Stimulated activated CD8-positive, alpha-beta memory T cell treated with anti-CD3 and anti-CD28 coated beads, Interleukin-7, amount 100 ng/mL, for 4 hours (primary cell): ENCODE measurements at places on chromosomes 6 and 20.

DNA sequence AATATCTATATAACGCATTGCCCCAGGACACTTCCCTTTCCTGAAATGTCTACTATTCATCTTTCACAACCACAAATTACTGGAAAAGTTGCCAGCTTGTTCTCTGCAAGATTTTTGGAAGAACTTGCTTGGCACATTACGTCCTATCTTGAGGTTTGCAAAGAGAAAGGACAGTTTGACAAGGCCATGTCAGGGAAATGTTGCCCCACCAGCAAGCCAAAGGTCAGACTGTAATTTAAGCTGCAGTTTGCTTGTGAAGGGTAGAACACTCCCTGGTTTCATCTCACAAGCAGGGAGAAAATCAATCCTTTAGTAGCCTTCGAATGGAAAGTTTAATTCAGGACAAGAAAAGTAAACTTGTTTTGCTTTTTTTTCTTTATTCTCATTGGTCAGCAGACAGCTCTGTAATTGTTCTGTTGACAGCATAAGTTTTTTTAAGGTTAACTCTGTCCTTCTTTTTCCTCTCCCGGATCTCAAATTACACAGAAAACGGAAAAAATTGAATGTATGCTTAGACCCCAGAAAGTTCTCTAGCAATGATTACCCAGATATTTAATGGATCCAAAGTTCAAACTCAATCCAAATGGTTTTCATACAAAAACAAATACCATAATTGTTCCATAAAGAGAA lies 541.8 kb upstream of the NRSN1 start:
- no peak for DNase-seq

GRCh38 chr20:44038681-44039123 lies 124.0 kb downstream of the TOX2 start:
- DNase-seq: no peak

DNA sequence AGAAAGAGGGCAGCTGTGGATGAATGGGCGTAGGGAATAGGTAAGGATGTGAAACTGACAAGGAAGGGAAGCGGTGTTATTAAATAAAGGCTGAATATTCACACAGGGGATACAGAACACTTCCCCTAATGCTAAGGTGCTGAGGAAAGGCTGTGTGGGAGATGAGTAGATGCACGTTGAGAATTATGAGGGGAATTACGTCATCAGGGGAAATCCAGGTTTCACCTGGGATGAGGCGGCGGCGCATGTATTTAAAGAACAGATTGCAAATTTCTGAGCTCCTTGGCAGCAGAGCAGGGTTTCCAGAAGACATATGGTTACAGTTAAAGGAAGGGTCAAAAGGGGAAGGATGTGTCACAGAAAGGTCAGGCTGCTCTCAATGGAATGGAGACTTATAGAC lies 28.7 kb upstream of the EDN1 start:
- no peak for DNase-seq

DNA sequence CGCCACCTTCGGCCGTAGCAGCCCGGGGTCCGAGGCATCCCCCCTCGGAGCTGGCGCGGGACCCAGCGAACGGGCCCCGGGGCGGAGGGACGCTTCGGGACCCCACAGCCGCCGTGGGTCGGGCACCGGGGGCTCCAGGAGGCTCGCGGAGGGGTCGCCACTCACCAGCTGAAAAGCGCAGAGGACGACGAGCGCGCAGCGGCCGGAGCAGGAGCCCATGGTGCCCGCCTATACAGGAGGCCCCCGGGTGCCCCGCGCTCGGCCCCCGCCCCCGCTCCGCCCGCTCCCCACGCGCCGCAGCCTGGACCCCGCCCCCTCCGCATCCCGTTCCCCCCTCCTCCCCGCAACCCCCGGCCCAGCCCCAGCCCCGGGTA lies at the start of gene NKAIN4:
NKAIN4 (minus strand) TSS at position 232 of the 374 bp plus-strand sequence; CDS start at position 219, 13 bp downstream.
- no peak for DNase-seq

DNA sequence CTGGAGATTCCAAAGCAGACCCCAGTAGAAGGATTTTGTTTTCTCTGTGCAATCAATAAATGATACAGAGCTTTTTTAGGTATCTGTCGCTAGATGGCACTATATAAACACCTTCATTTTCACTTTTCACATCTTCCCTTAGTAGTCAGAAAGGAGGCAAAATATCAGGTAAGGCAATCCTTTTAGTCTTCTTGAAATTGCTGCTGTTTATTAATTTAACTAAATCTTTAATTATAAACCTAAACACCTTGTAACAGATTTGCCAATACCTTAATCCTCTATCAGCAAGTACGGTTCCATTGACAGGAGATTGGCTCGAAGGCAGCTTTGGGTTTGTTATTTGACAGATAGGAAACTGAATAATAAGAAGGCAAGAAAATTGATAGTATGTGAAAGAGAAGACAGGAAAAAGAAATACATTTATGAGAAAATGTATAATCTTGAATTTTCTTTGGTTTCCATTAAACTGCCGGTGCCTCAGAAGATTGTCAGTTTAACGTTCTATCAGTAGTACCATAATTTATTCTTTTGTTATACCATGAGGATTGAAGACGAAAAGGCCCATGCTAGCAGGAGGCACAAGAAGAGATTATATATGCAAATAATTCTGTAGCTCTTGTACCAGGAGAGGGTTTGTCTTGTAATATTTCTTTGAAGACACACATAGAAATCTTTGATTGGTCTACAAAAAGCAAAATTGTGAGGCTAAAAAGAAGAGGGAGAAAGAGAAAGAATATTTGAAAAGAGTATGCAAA lies 23.5 kb upstream of the IBTK start:
- DNase-seq: no peak

GRCh38 chr20:52076164-52076563 lies 115.4 kb downstream of the ZFP64 start:
- no peak for DNase-seq

DNA sequence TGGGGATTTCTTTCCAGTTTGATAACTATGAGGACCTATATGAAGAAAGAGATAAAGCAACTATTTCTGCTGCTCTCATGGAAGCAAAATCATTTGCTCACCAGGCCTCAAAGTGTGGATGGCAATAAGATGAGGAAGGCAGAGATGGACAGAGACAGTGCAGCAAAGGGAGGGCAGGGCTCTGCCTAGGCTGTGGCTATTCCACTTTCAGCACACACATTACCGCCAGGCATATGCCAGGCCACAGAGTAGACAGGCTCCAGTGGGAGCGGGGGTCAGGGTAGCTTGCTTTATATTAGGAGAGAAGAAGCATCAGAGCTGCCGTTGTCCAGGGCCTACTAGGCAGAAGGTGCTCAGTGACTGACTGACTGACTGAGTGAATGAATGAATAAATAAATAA lies 40.9 kb downstream of the BCL2L1 start:
- no peak for DNase-seq

DNA sequence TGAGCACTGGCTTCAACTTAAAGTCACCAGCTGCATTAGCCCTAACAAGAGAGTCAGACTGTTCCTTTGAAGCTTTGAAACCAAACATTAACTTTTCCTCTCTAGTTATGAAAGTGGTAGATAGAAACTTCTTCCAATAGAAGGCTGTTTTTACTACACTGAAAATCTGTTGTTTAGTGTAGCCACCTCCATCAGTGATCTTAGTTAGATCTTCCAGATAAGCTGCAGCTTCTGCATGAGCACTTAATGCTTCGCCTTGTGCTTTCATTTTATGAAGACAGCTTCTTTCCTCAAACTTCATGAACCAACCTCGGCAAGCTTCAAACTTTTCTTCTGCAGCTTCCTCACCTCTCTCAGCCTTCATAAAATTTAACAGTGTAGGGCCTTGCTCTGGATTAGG lies 133.2 kb downstream of the INSM1 start:
- DNase-seq: no peak

- no peak for DNase-seq
Observed at GRCh38 chr6:24968783-24969182, 33.0 kb upstream of the RIPOR2 start.

DNA sequence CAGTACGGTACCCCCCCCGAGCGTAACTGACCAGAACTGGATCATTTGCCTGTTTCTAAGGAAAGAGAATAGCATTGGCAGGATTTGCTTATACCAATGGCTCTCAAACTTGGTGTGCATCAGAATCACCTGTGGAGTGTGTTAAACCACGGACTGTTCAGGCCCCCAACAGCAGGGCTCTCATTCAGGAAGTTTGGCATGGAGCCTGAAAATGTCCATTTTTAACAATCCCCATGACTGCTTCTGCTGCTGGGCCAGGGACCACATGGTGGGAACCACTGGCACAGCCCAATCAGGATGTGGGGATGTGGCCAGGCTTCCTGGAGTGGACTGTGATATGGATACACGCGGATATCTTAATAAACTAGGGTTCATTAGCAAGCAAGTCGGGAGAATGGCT lies 53.9 kb downstream of the GTF2H5 start:
- DNase-seq: no peak

DNA sequence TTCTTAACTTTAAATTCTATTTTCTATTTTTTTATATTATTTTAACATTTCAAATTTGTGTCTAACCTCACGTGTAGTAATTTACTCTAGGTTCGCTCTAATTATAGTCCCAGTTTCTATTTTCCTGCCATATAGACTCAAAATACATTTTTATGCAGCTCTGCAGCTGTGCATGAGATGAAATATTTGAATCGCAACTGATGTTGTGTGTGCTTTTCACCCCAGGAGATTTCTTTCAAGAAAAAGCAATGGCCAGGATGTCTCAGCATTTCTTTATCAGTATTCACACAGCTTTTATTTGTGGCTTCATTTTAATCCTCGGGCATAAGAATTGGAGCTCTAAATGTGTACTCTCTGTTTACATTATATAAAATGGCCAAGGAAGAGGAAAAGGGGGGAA lies 157.6 kb downstream of the HDGFL1 start:
- no peak for DNase-seq

- DNase-seq: no peak
Observed at GRCh38 chr6:40352006-40352405, 235.2 kb downstream of the LRFN2 start.

GRCh38 chr20:17896771-17897369 lies 71.7 kb downstream of the SNX5 start:
- no peak for DNase-seq

- no peak for DNase-seq
Observed at GRCh38 chr6:137155830-137156229, 17.6 kb downstream of the IL22RA2 start.

- no peak for DNase-seq
Observed at GRCh38 chr6:13303668-13304017, 24.7 kb downstream of the TBC1D7 start.

GRCh38 chr6:80211286-80211685 lies 104.8 kb downstream of the BCKDHB start:
- DNase-seq: no peak

- DNase-seq: no peak
Observed at GRCh38 chr20:48606841-48607543, 220.8 kb downstream of the PREX1 start.

- DNase-seq: no peak
Observed at GRCh38 chr6:34661357-34661756, 35.2 kb downstream of the ILRUN start.

- no peak for DNase-seq
Observed at GRCh38 chr6:64502801-64503200, 867.2 kb downstream of the PHF3 start.

DNA sequence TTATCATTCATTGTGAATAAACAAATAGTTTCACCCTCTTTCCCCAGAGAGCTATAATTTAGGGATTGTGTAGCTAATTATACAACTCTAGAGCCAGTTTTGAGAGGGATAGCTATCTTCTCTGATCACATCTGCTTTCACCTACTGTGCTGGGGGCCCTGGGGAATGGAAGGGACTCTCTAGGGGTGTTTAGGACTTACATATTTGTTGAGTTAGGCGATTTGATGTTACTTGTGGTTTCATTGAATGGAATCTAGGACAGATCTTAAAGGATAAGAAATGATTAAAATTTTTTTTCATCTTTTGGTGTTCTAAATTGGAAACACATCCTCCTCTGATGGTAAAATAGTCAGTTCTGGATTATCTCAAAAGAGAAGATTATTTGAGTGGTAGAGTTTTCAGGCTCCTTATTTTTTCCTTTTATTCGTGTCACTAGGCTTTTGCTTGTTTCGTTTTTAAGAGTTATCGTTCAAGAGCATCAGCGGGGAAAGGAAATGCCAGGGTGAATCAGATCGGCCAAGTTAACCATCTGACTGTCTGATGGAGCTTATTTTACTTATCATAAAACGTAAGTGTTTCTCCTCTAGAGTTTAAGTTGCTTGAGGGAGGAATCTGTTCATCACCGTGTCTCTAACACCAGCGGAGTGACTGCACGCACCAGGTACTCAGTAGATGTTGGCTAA lies 236.7 kb downstream of the FARS2 start:
- DNase-seq: no peak

DNA sequence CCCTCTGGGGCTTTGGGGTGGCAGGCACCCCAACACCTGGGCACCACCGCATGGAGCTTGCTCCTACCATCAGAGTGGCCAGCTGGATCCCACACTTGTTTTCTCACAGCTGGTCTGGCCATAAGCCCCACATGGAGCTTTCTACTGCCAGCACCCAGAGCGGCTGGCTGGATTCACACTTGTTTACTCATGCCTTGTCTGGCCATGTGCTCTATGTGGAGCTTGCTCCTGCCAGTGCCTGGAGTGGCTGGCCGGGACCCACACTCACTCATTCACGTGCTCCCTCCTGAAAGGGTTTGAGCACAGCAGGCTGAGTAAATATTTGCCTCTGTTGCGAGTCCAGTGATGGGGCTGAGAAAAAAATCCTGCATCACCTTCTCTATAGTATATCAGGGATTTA lies 487.0 kb downstream of the CD109 start:
- DNase-seq: no peak

- no peak for DNase-seq
Observed at GRCh38 chr20:56187534-56188165, 60.9 kb upstream of the MC3R start.
